ENCODE measurements at places on chromosomes 12 and 14. TPM values are rescaled to one million over a fixed set of nuclear protein-coding genes. Genes with fewer than 3 reads are reported as not detected.

DNA sequence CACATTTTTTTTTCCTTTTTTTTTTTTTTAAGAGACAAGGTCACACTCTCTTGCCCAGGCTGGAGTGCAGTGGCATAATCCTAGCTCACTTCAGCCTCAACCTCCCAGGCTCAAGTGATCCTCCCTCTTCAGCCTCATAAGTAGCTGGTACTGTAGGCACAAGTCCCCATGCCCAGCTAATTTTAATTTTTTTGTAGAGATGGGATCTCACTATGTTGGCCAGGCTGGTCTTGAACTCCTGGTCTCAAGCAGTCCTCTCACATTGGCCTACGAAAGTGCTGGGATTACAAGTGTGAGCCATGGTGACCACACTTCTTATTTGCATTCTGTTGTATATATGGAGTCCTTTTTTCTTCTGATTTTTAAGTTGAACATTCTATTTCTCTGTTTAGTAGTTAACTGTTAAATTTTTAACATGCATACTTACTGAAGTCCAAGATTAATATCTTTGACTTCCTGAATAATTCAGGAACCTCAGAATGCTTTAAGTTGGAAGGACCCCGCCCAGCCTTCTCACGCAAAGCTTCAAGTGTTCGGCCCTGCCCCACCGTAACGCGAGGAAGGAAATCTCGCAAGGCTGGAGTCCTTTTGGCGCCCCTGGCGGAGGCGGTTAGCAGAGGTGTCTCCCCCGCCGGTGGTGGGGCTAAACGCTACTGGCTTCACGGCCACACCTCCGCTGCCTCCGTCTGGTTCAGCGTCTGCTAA is 21.6 kb downstream of the SPATS2 start:
- H3K4me1 ChIP-seq: no peaks in the 10 kb centered on the region
- no peaks in the 10 kb centered on the region for H3K36me3 ChIP-seq
- H3K27me3 ChIP-seq: no peaks in the 10 kb centered on the region
- no peak overlapping the region for H3K4me3 ChIP-seq
- no peak overlapping the region for H3K27ac ChIP-seq

- no peaks in the 10 kb centered on the region for H3K4me1 ChIP-seq
- no peak overlapping the region for H3K27ac ChIP-seq
- H3K27me3 ChIP-seq: no peaks in the 10 kb centered on the region
- no peak overlapping the region for H3K4me3 ChIP-seq
- H3K36me3 ChIP-seq: no peaks in the 10 kb centered on the region
These were observed 488.0 kb upstream of the STXBP6 start for GRCh38 chr14:25537846-25538455.

- H3K27ac ChIP-seq: no peak overlapping the region
- H3K4me1 ChIP-seq: no peaks in the 10 kb centered on the region
- DNase-seq: no peak
- H3K36me3 ChIP-seq: no peaks in the 10 kb centered on the region
These were observed 121.2 kb downstream of the MIPOL1 start for GRCh38 chr14:37318938-37319337.

- no peaks in the 10 kb centered on the region for H3K36me3 ChIP-seq
- no peak overlapping the region for H3K4me3 ChIP-seq
- H3K4me1 ChIP-seq: no peaks in the 10 kb centered on the region
- H3K27ac ChIP-seq: no peak overlapping the region
These were observed 15.2 kb upstream of the FAM234B start for GRCh38 chr12:13028825-13029570.

DNA sequence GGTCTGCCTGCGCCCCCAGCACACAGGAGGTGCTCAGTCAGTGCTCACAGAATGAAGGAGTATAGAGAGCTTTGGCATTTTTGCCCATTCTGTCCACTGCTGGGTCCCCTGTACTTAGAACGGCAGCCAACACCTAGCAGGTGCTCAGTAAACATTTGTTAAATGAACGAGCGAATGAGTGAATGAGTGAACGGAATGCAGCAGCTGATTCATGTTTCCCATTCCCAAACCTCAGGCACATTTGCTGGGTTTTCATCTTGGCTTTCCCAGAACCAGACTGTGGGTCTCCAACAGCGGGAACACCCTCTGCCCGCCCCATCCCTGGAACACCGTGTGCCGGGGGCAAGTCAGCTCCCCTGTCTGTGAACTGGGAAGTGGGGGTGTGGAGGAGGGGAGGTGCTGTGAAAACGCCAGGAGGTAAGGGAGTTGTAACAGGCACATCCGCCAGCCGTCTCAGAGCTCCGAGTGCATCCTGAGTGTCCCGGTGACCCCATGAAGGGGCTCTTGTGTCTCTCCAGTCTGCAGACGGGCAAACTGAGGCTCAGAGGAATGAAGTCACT is 47.3 kb downstream of the SCARB1 start:
- peak; percentile 33 for DNase-seq
- H3K27ac ChIP-seq: no peak overlapping the region
- H3K36me3 ChIP-seq: no peaks in the 10 kb centered on the region
- no peaks in the 10 kb centered on the region for H3K27me3 ChIP-seq
- H3K4me1 ChIP-seq: no peaks in the 10 kb centered on the region

- no peak overlapping the region for H3K4me3 ChIP-seq
- H3K27ac ChIP-seq: no peak overlapping the region
- H3K27me3 ChIP-seq: no peaks in the 10 kb centered on the region
- DNase-seq: no peak
These were observed 25.0 kb downstream of the GOLGA5 start for GRCh38 chr14:92819011-92819597.

GRCh38 chr12:93125126-93125525 is 196.0 kb upstream of the EEA1 start:
- H3K36me3 ChIP-seq: no peaks in the 10 kb centered on the region
- H3K27ac ChIP-seq: no peak overlapping the region
- DNase-seq: no peak
- no peaks in the 10 kb centered on the region for H3K27me3 ChIP-seq

- H3K4me1 ChIP-seq: no peaks in the 10 kb centered on the region
- no peak for DNase-seq
- no peaks in the 10 kb centered on the region for H3K36me3 ChIP-seq
- no peak overlapping the region for H3K27ac ChIP-seq
- no peak overlapping the region for H3K4me3 ChIP-seq
These were observed 174.8 kb downstream of the PELI2 start for GRCh38 chr14:56292970-56293369.

DNA sequence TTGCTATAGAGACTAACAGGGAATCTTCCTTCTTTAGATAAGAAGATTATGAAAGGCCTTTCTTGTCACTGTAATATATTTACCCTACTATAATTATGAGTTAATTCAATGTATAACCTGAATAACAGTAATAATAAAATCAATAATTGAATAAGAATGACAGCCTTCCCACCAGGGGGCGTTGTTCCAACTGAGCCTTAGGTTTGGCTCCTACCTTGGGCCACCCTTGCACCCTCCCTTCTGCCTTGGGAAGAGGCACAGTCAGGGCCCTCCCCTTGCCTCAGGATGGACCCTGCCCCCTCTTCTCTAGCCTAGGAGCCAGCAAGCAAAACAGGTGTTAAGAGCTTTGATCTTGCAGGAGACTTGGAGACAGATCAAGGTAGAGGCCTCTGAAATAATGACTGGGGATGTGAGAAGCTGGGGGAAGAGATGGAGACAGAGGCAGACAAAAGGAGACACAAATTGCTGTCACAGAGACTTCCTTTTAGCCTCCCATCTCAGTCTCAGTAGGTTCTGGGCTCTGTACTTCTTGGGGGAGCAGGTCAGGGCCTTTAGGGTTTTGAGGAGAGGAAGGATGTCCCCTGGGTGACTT is 40.1 kb upstream of the CISTR start:
- no peak overlapping the region for H3K27ac ChIP-seq
- no peak overlapping the region for H3K4me3 ChIP-seq
- H3K4me1 ChIP-seq: no peaks in the 10 kb centered on the region

- H3K36me3 ChIP-seq: no peaks in the 10 kb centered on the region
- no peaks in the 10 kb centered on the region for H3K27me3 ChIP-seq
- peaks cover 13% of the 10 kb centered on the region for H3K4me1 ChIP-seq
- H3K27ac ChIP-seq: no peak overlapping the region
- no peak overlapping the region for H3K4me3 ChIP-seq
- no peak for DNase-seq
These were observed 33.7 kb upstream of the DLK1 start for GRCh38 chr14:100692859-100693558.

DNA sequence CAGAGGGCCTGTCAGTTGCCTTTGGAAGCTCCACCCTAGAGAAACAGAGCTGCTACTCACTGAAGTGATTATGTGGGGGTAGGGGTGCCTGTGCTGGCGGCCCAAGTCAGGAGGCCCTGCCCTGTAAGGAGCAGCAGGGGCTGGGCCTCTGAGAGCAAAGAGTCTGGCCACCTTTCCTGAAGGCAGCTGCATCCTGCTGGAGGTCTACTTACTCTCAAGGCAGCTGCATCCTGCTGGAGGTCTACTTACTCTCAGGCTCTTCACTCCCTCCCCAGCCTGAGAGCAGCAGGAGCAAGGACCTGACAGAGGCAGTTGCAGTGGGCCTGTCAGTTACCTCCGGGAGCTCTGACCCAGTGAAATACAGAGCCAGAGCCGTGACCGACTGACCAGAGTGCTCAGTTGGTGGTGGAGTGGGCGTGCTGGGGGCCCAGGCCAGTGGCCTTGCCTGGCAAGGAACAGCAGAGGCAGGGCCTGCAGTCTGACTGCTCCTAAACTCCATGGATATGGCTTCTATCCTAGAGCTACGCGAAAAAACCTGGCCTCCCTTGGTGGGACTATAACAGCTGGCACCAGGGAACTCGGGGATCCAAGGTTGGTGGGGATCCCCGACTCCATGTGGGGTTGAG is 32.3 kb downstream of the RAD51B start:
- no peak overlapping the region for H3K4me3 ChIP-seq
- no peaks in the 10 kb centered on the region for H3K4me1 ChIP-seq
- H3K27ac ChIP-seq: no peak overlapping the region
- no peaks in the 10 kb centered on the region for H3K36me3 ChIP-seq
- H3K27me3 ChIP-seq: no peaks in the 10 kb centered on the region

DNA sequence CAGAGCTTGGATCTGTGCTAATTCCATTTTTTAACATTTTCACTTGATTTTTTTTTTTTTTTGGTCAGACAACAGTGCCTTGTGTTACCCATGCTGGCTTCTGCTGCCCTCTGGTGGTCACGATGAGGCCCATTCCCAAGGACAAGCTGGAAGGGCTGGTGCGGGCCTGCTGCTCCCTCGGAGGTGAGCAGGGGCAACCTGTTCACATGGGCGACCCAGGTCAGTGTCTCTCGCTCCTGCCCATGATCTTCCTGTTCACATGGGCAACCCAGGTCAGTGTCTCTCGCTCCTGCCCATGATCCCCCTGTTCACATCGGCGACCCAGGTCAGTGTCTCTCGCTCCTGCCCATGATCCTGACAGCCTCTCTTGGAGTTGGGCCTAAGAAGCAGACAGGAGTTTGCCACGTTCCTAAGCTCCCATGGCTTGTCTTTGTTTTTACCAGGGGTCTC is 59.4 kb downstream of the DGLUCY start:
- H3K36me3 ChIP-seq: no peaks in the 10 kb centered on the region
- DNase-seq: peak; percentile 93
- no peaks in the 10 kb centered on the region for H3K27me3 ChIP-seq
- no peaks in the 10 kb centered on the region for H3K4me1 ChIP-seq
- no peak overlapping the region for H3K4me3 ChIP-seq

- no peaks in the 10 kb centered on the region for H3K27me3 ChIP-seq
- no peak for DNase-seq
- no peaks in the 10 kb centered on the region for H3K4me1 ChIP-seq
These were observed 187.4 kb downstream of the EFCAB11 start for GRCh38 chr14:89767131-89767530.

GRCh38 chr12:78863482-78864402 is 832 bp upstream of the SYT1 start:
- no peaks in the 10 kb centered on the region for H3K36me3 ChIP-seq
- H3K27ac ChIP-seq: peak overlapping the region; percentile 71

DNA sequence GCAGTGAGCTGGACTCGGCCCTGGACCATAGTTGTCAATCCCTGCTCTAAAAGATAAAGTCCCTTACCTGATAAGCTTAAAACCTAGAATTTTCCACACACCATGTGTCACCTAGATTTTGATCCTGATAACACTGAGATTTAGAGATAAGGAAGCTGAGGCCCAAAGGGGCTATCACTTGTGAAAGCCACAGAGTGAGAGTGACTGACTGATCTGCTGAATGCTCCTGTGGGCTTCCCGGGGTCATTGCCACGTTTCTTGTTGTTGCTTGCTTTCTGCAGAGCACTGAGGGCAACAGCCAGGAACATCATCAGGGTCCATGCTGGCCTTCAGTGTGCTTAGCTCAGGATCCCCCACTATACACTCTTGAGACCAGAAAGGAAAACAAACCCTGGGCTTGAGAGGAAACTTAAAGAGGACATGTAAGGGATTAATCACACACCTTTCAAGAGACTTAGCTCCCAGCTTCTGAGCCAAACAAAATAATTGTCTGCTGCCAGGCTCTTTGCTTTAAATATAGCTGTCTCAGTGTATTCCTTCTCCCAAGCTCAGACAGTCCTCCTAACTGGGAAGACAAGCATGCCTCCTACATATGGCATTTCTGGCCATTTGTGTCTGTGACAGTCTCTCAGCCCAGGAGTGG is 82.6 kb upstream of the ARHGAP5 start:
- H3K4me3 ChIP-seq: no peak overlapping the region
- H3K27ac ChIP-seq: no peak overlapping the region
- H3K4me1 ChIP-seq: no peaks in the 10 kb centered on the region
- H3K36me3 ChIP-seq: no peaks in the 10 kb centered on the region
- H3K27me3 ChIP-seq: no peaks in the 10 kb centered on the region

- H3K27me3 ChIP-seq: no peaks in the 10 kb centered on the region
- DNase-seq: no peak
- H3K4me1 ChIP-seq: no peaks in the 10 kb centered on the region
These were observed 11.7 kb upstream of the TMX1 start for GRCh38 chr14:51228391-51228790.

DNA sequence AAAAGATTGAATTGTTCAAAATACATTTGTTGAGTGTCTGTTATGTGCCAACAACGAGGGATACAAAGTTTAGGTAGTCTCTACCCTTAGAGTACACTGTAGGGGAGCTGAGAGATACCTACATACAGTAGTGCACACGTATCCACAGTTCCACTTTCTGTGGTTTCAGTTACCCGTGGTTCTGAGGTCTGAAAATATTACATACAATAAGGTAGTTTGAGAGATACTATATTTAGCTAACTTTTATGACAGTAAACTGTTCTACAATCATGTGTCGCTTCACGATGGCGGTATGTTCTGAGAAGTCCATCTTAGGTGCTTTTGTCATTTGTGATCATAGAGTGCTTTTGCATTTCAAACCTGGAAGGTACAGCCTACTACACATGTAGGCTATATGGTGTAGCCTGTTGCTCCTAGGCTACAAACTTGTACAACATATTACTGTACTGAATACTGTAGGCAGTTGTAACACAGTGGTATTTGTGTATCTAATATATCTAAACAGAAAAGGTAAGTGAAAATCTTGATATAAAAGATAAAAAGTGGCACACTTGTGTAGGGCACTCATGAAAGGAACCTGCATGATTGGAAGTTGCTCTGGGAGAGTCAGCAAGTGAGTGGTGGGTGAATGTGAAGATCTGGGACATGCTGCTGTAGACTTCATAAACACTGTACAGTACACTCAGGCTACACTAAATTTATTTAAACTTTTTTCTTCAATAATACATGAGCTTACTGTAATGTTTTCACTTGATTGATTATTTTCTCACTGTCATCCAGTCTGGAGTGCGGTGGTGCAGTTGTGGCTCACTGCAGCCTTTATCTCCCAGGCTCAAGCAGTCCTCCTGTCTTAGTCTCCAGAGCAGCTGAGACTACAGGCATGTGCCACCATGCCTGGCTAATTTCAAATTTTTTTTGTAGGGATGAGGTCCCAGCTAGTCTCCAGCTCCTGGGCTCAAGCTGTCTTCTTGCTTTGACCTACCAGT is 4.0 kb downstream of the CPSF6 start:
- DNase-seq: no peak
- H3K4me3 ChIP-seq: no peak overlapping the region
- H3K36me3 ChIP-seq: no peaks in the 10 kb centered on the region
- no peaks in the 10 kb centered on the region for H3K27me3 ChIP-seq
- H3K4me1 ChIP-seq: peaks cover 19% of the 10 kb centered on the region
- H3K27ac ChIP-seq: no peak overlapping the region

Gene ALG10B
- polyA plus RNA-seq: 2.2 TPM

Gene GRIP1
- 0.41 TPM for polyA plus RNA-seq

Gene PTPN6
- polyA plus RNA-seq: 6.9 TPM

Gene SERPINA6
- polyA plus RNA-seq: 0.68 TPM
